Fibroblast of mammary gland (primary cell): ENCODE measurements at places on chromosomes 5 and 9.

DNA sequence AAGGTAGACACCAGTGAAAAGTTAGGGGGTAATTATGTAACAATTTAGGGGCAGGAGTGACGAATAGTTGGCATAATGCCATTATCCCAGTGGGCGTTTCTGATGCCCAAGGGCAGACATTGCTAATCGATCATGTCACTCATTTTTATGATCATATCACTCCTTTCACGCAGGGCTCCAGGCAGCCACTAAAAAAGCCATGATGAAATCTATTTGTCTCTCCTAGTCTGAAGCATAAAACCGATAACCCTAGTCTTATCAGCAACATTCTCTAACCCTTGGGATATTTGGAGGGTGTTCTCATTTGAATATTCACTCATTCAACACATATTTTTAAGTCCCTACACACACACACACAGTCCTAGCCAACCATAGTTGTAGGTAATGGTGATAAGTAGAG is 114.9 kb downstream of the NMUR2 start:
- no peak for DNase-seq

DNA sequence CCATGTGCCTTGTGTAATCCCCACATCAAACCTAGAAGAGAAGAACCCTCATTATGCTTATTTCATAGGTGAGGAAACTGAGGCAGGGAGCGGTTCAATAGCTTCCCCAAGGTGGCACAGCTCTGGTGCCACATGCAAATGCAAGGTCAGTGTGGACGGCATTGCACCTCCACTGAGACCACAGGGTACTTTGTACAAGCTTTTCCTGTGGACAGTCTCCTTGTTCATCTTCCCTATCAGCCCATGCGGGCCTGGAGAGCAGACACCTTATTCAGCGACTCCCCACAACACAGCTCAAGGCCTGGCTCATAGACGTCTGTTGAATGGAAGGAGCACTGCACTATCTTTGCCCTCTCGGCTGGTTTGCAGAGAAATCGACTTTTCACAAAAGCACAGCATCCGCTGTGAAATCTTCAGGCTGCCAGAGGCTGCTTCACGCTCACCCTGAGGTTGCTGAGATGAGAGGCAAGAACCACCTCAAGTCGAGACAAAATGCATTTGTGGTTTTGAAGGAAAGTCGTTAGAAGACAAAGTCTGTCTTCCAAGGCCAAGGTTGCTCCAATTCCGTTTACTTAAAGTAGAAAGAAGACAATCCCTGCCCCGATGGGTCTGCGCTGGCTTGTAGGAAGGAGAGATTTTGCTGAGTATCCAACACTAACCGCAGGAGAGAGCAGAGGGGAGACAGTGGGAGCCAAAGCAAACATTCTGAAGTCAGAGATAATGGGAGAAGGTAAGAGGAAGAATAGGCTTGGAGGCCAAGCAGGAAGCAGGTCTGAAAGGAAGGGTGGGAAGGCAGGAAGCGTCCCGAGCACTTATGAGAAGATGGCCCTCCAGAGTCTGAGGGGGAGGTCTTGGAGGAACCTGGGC is 34.2 kb upstream of the STRBP start:
- DNase-seq, result no peak

DNA sequence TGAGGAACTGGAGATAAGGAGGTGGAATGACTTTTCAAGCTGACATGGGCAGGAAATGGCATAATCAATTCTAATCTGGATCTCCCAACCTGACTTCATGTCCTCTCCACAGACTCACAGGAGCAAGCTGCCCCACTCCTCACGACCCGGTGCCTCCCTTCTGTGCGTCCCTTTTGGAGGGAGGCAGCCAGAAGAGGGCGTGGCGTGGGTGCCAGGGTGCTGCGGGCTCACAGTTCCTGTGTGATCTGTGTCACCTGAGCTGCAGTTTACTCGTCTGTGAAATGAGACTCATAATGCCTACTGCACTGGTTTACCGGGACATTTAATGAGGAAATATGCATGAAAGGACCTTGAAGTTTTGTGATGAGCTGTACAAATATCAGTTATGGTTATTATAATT is 207.4 kb downstream of the DAB2IP start:
- no peak for DNase-seq

- DNase-seq, result no peak
These were observed 8.0 kb downstream of the RGS3 start for GRCh38 chr9:113471566-113471965.

GRCh38 chr5:154487541-154487940 is 9.5 kb upstream of the HAND1 start:
- DNase-seq, result no peak

DNA sequence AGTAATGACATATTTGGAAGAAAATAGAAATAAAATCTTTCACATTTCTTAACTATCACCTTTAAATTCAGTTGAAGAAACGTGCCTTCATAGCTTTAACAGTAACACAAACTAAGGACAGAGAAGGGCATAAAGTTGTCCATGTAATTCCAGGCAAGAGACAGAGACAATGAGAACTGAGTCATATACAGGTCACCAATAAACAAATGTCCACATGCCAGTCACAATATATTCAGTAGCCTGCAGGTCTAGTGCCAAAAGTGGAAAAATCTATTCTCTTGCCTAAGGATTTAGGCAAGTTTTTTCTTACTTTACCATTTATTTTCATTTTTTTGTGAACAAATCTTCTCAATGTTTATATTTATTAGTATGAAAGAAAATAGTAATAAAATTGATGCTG is 1711.5 kb upstream of the NUDT12 start:
- no peak for DNase-seq

GRCh38 chr5:87151547-87151946 is 116.1 kb upstream of the RASA1 start:
- DNase-seq, result peak; percentile 97

GRCh38 chr9:14283276-14283675 is 30.7 kb downstream of the NFIB start:
- no peak for DNase-seq

DNA sequence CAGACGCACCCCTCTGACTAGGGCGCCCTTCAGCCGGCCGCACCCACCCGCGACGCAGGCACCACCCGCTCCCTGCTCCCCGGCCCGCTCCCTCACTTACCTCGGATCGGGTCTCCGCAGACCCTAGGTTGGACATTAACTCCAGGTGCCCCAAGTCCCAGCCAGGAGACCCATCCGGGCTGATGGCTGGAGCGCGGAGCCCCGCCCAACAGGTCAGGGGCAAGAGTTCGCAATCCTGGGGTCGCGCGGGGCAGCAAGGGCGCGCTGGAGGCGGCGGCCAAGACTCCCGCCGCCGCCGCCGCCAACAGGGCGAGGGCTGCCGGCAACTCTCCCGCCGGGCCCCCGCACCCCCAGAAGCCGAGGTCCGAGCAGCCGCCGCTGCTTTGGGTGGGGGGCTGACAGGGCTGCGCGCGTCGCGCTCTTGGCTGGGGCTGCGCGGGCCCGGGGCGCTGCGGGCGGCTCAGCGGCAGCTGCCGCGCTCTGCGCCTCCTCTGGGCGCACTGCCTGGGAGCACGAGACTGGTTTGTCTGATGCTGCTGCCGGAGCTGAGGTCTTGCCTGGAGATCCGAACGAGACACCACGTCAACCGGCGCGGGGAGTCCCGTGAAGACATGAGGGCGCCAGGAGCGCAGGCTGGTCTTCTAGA is at the start of gene GDNF:
Gene GDNF (minus strand): TSS at position 635 of the 646 bp plus-strand sequence. CDS start 5,245 bp downstream, outside the sequence.
- DNase-seq, result peak; percentile 61

DNA sequence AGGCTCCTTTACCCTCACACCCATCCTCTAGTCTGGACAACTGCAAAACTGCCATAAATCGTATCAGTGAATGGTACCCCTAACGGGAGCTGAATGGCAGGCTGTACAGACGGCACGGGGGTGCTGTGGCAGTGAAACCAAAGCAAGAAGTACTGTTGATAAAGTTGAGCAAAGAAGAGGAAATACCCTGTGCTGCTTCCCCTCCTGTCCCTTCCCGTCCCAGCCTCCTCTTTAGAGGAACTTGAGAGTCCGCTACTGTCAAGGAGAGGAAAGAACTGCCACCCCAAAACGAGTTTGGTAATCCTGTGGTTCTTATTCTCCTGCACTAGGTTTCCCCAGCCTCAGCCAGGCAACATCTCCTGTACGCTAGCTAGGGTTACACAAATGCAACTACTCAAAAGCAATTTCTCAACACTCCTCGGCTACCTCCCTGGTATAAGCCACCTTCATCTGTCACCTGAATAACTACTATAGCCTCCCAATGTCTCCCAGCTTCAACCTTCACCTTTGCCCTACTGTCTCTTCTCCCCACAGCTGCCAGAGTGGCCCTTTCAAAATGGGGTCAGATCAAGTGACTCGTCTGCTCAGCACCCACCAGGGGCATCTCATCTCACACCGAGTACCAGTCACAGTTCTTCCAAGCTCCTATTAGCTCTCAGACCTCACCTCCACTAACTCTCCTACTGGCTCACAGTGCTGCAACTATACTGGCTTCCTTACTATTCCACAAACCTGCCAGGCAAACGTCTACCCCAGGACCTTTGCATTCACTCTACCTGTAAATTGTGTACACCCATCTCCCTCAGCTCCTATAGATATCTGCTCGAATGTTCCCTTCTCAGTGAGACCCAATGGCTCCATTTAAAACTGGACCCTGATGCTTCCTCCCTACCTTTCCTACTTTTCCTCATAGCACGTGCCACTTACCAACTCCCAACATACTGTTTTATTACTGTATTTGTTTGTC is 4.1 kb downstream of the GLRX start:
- no peak for DNase-seq

DNA sequence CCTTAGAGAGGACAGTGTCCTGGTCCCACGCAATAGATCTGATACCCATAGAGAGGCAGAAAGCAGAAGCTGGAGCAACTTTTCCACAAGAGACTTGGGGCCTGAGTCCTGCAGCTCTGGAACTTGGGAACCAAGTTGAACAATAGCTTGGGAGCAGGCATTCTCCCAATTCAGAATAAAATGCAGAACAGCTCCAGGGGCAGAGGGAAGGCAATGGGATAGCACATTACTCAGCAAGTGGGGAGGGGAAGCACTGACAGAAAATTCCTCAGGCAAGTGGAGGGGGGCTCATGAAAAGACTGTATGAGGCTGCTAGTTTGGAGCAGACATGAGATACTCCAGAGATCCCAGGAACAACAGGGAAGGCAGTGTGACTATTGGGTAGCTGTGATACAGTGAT is 513.6 kb downstream of the HINT1 start:
- no peak for DNase-seq

- no peak for DNase-seq
These were observed 80.0 kb downstream of the SYK start for GRCh38 chr9:90881648-90882047.

GRCh38 chr5:103120607-103121200 is 603 bp downstream of the PPIP5K2 start:
- DNase-seq, result peak; percentile 36

DNA sequence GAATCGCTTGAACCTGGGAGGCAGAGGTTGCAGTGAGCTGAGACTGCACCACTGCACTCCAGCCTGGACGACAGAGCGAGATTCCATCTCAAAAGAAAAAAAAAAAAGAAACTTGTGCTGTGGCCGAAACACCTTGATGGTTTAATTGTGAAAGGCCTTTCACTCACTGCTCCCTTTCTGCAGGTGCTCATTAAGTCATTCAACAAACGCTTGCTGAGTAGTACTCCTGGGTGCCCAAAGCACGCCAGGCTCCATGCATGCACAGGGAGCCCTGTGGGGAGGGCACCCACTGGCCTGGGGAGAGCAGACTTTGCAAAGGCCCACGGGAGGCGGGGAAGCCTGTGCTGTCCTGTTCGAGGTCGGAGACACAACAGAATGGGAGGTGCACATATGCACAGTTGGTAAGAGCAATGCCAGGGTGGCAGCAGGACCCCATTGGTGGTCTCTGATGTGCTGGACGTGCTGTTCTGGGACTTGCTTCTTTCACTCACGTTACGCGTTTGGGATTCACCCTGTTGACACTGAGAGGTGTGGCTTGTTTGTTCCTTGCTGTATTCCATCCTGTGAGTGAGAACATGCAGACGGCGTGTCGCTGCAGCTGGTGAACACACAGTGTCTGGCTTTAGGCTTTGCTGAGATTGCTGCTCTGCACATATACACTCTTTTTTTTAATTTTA is 3.0 kb upstream of the ENTPD2 start:
- no peak for DNase-seq

GRCh38 chr5:153447534-153447933 is 42.9 kb upstream of the GRIA1 start:
- DNase-seq, result no peak

- DNase-seq, result no peak
These were observed 709 bp downstream of the IQGAP2 start for GRCh38 chr5:76403766-76404222.

DNA sequence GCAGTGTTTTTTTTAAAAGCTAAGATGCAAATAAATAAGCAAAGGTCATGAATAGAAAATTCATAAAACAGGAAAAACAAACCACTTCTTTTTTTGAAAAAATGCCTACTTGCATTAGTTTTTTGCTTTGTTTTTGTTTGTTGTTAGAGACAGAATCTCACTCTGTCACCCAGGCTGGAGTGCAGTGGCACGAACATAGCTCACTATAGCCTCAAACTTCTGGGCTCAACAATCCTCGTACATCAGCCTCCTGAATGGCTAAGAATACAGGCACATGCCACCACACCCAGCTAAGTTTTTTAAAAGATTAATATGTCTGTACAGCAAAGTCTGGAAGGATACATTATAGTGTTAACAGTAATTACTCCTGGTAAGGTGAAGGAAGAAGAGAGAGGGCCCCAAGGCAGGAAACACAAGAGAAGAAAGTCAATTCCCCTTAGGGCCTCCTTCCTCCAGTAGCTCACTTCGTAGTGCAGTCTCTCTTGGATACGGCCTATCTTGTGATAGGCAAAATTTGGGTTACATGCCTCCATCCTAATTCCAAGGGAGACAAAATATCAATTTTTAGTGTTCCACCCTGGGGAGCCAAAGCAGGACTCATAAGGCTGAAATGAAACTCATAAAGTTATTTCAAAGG is 15.3 kb downstream of the FAM169A start:
- DNase-seq, result no peak

- peak; percentile 28 for DNase-seq
These were observed 37.8 kb downstream of the GLRX start for GRCh38 chr5:95784514-95785302.

- DNase-seq, result no peak
These were observed 106.2 kb upstream of the LMX1B start for GRCh38 chr9:126507318-126508109.

DNA sequence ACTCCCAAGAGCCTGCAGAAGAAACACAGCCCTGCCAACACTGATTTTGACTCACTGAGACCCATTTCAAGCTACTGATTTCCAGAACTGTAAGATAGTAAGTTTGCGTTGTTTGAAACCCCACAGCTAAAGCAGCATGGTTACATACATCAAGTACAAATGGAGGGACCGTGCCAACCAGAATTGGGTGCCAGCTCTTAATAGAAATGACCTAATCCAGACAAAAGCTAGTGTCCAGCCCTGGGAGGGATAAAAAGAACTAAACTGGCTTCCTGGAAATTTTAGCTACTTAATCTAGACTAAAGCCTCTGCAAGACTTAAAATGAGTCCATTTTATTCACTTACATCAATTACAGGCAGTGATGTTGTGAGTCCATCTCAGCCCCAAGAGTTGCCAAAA is 122.6 kb downstream of the ADAMTS12 start:
- DNase-seq, result no peak

DNA sequence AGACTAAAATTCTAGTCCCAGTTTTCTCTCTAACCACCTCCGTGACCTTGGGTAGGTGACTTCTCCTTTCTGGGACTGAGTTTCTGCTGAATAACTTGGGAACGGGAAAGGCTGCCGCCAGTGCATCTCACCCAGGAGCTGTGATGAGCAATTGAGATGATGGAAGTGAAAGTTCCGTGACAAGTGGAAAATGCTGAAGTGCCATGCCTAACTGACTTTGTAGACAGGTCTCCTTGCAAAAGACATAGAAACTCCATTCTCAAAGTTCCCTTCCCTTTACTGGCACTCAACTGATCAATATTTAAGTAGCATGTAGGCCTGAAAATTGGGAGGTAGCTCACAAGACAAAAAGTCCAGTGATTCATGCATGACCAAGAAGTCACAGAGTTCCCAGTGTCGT is 6.3 kb upstream of the ADAM19 start:
- DNase-seq, result no peak

GRCh38 chr9:131880833-131881583 is 141.1 kb upstream of the RAPGEF1 start:
- no peak for DNase-seq
